Activated B cell treated with CpG ODN at 0.5 μM for 24 hours (primary cell): ENCODE measurements at places on chromosomes 7 and 10. TPM values are rescaled to one million over a fixed set of nuclear protein-coding genes. Genes with fewer than 3 reads are reported as not detected.

LIPM gene
- not detected in 2 replicates for total RNA-seq

ING3 gene
- total RNA-seq: 32.7 and 36.1 TPM in 2 replicates

DNA sequence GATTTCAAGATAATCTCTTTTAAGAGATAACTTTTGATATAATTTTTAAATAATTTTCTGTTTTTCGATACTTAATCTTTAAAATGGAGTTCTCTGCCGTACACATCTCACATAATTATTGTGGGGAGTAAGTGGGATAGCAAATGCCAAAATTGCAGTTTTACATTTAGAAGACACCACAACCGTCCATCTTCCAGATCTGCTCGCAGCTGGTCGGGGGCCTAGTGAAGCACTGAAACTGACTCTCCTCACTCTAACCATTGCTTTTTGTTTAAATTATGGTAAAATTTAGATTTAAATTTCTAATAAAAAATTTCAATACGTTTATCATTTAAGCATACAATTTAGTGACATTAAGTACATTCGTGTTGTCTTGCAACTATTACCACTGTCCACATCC lies 94.2 kb downstream of the PRR15 start:
- DNase-seq: no peak

- no peak for DNase-seq
Measured at GRCh38 chr7:8418629-8419245, 14.7 kb upstream of the NXPH1 start.

GRCh38 chr7:6376820-6377219 lies 70.9 kb downstream of the DAGLB start:
- no peak for DNase-seq

HOGA1 gene
- not detected in 2 replicates for total RNA-seq
